ENCODE measurements at places on chromosomes 11 and 22.

- no peak for DNase-seq
Measured at GRCh38 chr11:62103986-62104385, 19.8 kb upstream of the INCENP start.

GRCh38 chr11:119100994-119101758, 477 bp downstream of the DPAGT1 start:
- DNase-seq: peak; percentile 31

DNA sequence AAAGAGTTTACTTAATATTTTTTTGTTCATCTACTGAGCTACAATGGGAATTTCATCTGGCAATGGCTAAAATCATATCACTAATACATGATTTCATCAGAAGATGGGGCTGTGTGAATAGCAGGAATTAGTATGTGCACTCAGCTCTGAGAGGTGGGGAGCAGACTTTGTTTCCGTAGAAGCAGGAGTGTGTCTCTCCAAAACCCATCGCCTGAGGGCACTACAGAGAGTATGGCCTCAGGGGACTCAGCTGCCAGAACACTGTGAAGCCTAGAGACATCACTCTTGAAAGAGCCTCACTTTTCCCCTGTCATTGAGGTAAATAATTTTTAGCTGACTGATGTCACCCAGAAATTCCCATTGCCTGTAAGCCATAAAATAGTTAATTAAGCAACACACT, 261.4 kb upstream of the ISX start:
- DNase-seq: no peak

GRCh38 chr11:106021181-106021966, 666 bp downstream of the MSANTD4 start:
- DNase-seq: no peak

GRCh38 chr22:49966774-49967705, 6.5 kb downstream of the PIM3 start:
- peak; percentile 41 for DNase-seq

DNA sequence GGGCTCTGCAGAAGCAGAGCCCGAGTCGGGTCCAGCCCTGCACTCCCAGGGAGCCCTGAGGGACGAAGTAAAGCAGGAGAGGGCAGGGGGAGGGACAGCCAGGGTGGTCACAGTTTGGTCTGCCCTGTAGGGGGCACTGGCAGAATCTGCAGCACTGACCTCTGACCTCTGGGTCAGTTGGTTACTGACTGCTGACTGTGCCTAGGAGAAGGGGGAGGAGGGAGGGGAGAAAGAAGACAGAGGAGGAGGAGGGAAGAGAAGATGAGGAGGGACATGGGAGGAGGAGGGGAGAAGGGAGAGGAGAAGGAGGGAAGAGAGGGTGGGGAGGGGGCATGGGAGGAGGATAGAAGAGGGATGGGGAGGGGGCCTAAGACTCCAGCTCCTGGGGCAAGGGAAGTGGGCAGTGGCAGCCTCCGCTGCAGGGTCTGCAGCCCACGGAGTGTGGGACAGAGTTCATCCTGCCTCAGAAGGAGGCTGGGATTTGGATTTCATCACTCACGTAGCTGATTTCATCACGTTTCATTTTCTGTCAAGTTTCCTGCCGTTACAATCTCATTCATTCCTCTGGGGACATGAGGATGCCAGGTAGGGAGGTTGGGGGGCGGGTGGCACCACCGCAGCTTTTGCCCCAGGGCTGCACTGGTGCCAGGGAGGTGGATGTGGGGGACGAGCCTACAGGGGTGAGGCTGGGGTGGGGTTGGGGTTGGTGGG, 55.2 kb downstream of the FLRT1 start:
- DNase-seq: no peak

GRCh38 chr11:112172362-112172994, 2.8 kb upstream of the BCO2 start:
- DNase-seq: no peak

GRCh38 chr11:13111813-13112130, 102.7 kb downstream of the RASSF10 start:
- DNase-seq: no peak

DNA sequence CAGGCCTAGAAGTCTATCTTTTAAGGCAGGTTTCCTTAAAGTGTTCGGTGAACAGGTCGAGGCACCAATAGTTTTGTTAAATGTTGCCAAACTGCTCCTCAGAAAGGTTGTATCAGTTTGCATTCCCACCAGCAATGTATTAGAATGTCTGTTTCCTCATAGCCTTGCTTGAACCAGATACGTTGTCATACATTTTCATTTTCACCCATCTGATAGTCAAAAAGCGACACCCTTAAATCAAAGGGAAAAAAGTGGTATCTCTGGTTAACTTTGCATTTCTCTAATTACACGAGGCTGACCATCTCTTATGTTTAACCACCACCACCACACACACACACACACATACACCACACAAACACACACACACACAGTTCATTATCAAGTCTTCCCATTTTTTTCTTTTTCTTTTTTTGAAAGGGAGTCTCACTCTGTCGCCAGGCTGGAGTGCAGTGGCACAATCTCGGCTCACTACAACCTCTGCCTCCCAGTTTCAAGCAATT, 16.3 kb downstream of the PRR14L start:
- DNase-seq: no peak

DNA sequence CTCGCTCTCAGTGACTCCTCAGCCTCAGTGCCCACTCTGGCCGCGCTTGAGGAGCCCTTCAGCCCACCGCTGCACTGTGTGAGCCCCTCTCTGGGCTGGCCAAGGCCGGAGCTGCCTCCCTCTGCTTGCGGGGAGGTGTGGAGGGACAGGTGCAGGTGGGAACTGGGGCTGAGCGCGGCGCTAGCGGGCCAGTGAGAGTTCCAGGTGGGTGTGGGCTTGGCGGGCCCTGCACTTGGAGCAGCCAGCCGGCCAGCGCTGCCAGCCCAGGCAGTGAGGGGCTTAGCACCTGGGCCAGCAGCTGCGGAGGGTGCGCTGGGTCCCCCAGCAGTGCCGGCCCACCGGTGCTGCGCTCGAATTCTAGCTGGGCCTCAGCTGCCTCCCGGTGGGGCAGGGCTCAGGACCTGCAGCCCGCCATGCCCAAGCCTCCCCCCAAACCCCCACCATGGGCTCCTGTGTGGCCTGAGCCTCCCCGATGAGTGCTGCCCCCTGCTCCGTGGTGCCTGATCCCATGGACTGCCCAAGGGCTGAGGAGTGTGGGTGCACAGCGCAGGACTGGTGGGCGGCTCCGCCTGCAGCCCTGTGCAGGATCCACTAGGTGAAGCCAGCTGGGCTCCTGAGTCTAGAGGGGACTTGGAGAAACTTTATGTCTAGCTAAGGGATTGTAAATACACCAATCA, 64.2 kb upstream of the NARS2 start:
- no peak for DNase-seq

DNA sequence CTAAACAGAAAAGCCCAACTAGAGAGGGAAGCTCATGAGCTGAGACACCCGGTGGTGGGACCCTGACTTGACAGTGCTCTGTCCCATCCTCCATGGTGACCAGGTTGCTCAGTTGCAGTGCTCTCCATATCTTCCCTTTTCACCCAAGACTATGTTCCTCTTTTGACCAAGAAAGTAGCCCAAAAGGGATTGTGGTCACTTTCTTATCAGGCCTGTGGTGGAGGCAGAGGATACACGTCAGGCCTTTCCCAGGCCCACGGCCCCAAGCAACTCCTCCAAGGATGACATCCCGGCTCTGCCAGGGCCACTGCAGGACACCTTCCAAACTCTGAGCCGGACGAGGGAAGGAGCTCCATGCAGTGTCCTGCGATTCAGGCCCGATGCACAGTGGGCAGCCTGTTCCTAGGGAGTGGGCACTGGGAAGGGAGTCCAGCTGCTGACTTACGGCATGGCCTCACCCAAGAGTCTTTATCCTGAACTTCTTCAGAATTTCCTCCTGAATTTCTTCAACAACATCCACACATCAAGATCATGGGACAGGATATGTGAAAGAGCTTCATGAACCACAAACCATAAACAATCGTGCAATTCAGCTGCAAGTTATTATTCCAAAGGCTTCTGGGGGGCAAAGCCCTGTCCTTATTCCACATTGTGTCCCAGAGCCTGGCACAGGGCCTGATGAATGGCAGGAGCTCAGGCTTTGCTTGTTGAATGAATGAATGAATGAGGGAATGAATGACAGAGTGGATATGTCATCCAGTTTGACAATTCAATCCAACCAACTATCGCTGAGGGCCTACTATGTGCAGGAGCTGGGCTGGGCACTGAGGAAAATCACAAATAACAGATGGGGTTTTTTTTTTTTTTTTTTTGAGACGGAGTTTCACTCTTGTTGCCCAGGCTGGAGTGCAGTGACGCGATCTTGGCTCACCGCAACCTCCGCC, 36.0 kb upstream of the MYH9 start:
- DNase-seq: no peak

GRCh38 chr11:117481885-117482284, 154.2 kb downstream of the CEP164 start:
- no peak for DNase-seq

GRCh38 chr11:108693852-108694251, 29.0 kb downstream of the DDX10 start:
- DNase-seq: no peak
